ENCODE measurements at places on chromosomes 6 and 20.

DNA sequence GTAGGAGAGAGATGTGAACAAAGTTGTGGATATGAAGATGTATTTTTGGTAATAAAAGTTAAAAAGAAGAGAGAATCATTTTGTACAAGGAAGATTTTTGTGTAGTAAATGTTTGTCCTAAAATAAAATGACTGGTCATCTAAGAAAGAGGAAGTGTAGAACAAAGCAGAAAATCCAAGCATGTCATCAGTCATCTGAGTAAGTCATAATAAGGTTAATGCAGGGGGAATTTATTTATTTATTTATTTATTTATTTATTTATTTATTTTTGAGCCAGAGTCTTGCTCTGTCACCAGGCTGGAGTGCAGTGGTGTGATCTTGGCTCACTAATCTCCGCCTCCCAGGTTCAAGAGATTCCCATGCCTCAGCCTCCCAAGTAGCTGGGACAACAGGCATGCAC, 15.7 kb upstream of the CGA start:
- no peak for DNase-seq

- no peak for DNase-seq
Measured at GRCh38 chr6:117464700-117465099, 17.8 kb upstream of the DCBLD1 start.

DNA sequence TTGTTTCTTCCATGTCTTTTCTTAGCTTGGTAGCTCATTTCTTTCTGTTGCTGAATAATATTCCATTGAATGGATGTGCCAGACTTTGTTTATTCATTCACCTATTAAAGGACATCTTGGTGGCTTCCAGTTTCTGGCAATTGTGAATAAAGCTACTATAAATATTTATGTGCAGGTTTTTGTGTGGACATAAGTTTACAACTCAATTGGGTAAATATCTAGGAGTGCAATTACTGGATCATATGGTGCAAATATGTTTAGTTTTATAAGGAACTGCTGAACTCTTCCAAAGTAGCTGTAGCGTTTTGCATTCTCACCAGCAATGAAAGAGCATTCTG, 16.8 kb upstream of the SDCBP2 start:
- DNase-seq = no peak

DNA sequence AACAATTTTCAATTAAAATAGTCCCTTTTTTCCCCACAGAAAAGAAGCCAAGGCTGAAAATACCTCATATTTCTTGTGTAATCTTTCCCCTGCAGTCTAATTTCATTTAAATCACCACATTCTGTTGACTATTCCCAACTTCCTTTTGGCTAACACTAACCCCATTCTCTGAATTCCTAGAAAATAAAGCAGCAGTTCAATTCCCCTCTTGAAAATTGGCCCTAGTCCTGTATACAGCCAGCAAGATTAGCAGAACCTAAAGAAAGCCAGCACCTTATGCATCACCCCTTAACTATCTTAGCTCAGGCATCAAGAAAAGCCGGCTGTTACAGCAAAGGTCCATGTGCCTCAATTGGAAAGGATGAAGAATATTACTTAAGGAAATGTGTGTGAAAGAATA, 69.7 kb downstream of the MDN1 start:
- no peak for DNase-seq

DNA sequence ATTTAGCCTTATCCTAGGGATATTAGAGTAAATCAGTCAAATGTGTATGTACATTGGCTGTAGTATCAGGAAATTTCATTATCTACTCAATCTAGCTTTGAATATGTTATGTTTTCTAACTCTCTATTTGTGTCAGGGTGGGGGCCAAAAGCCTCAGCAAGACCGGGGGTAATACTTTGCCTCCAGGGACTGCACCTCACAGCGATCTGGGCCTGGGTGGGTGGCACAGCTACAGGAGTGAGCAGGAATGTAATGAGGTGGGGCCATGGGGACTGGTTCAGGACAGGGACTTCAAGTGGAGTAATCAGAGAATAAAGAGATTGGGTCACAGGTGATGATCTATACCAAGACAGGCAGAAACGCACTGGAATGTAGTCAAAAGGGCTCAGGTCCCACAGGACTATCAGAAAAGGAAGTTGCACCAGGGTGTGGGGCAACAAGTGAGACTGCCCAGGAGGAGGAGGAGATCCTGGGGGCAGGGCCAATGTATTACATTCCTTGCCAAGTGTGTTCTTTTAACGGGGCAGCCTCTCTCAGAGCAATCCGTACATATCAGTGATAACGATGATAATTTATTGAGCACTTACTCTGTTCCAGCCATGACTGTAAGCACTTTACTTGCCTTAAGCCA, 54.0 kb downstream of the PIGU start:
- DNase-seq = no peak

GRCh38 chr6:21190701-21191100, 402.9 kb upstream of the SOX4 start:
- DNase-seq = no peak

- no peak for DNase-seq
Measured at GRCh38 chr20:23526850-23527249, 35.9 kb downstream of the CST8 start.

DNA sequence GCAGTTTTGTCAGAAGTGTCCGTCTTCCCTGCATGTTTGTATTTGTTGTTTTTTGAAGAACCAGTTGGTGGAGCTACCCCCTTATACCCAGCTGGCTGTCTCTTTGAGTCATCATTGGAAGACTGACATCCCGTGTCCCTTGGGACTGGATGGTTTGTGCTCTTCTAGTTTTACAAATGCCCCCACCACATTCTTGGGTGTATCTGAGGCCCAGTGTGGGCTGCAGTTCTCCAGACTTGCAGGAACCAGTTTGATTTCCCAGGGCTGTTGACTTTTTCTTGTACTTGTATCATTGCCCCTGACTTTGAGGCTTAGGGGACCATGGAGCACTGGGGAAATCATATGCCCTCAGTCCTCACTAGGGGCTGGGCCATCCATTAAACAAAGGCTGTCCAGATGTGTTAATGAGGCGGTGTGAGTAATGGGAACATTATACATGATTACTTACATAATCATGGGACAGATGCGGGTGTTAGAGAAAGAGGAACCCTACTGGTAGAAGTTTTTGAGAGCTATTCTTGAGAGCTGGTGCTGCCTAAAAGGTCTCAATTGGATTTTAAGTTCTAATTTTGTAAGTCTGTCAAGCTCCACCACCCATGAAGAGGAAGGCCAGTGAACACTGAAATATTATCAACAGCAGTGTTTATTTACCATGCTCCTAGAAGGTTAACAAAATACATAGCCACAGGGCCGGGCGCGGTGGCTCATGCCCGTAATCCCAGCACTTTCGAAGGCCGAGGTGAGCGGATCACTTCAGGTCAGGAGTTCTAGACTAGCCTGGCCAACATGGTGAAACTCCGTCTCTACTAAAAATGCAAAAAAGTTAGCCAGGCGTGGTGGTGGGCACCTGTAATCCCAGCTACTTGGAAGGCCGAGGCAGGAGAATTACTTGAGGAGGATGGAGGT, 8.5 kb downstream of the JARID2 start:
- no peak for DNase-seq

- no peak for DNase-seq
Measured at GRCh38 chr6:3323148-3323547, 64.4 kb downstream of the PSMG4 start.

DNA sequence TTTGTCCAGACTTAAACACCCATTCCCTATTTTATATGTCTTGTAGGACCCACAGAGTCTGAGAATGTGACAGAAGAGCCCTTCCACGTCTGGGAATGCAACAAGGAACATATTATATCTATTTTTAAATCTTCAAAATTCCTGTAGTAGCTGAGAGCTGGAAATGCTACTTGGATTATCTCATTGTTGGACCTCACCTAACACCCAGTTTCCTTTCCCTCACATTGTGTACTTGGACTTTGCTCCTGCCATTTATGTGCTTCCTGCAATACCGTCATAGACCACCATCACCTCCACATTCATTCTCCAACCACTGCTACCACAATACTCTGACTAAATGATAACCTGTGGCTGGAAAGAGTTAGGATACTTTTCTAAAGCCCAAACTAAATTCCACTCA, 335.4 kb downstream of the COL12A1 start:
- no peak for DNase-seq

- DNase-seq = no peak
Measured at GRCh38 chr6:5968817-5969734, 37.6 kb downstream of the NRN1 start.

DNA sequence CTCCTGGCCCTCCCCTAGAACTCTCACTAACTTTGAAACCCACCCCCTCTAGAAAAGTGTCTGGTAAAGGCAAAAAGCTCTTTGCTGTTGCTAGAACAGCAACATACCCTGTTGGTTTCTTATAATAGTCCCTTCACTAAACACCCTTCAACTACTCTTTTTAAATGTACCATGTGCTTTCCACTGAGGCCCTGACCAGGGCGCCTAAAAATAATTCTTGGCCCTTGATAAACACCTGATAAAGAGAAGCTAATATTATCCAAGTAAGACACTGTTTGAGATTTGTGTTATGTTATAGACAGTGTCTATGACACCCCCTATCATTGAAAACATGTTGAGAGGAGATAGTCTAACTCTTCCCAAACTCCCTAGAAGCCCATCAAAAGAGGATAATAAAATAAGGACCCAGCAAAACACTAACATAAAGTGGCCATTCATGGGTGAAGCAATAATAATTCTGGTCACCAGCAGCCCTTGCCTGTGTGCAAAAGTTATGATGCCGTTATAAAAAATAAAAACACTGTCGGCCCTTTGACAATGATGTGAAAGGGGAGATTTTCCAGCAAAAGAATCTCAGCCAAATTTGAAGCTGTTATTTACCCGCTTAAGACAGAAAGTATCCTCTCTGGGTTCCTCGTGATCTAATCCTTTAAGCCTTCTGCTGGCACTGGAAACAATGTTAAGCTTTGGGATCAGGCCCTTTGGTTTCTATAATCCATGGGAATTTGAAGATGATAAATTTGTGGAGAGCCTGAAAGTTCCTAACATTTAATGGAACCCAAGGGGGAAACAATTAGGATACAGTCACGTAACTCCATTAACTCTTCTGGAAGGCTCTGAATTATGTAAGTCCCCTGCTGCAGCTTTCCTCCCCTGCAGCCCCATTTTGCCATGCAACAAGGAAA, 122.6 kb upstream of the PLCB4 start:
- no peak for DNase-seq

DNA sequence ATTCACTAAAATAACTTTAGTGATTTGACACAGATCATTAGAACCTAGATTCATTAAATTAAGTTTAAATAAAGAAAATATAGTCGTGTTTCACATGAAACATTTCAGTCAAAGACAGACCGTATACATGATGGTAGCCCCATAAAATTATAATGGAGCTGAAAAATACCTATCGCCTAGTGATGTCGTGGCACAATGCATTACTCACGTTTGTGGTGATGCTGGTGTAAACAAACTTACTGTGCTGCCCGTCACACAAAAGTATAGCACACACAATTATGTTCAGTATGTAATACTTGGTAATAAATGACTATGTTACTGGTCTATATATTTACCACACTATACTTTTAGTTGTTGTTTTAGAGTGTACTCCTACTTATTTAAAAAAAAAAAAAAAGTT, 17.3 kb downstream of the DST start:
- no peak for DNase-seq

- no peak for DNase-seq
Measured at GRCh38 chr6:18488526-18489270, 101.5 kb downstream of the RNF144B start.

DNA sequence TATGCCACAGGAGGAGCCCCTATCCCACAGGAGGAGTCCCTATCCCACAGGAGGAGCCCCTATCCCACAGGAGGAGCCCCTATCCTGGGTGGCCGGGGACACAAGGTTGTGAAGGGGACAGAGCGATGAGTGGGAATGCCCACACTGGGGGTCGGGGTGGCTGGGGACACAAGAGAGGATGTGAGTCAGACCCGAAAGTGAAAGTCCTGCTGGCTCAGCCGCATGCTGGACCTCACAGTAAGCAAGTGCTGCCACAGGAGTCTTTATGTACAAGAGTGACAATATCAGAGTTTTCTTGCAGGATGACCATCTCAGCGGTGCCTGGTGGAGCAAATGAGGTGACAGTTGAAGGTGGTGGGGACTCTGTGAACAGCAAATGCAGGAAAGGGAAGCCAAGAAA, 93.7 kb downstream of the PSMB1 start:
- DNase-seq = no peak

DNA sequence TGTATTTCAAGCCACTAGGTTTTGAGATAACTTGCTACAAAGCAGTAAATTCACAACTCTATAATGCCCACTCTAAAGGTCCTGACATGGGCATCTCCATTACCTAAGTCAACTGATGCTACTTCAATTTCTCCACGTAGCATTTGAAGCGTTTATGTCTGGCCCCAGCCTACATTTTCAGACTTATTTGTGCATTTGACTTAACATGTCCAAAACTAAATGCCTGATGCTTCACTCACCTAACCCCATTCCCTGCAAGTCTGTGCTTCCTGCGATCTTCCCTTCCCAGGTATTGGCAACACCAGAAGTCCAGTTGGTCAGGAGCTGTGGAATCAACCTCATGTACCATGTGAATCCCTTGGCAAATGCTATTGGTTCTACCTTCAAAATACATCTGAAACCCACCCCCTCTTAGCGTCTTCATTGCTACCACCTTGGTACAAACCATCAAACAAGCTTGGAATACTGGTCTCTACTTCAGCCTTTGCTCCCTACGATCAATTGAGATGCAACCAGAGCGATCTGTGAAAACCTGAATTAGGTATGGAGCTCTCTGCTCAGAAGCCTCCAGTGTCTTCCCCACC, 12.8 kb upstream of the ZNFX1 start:
- no peak for DNase-seq

DNA sequence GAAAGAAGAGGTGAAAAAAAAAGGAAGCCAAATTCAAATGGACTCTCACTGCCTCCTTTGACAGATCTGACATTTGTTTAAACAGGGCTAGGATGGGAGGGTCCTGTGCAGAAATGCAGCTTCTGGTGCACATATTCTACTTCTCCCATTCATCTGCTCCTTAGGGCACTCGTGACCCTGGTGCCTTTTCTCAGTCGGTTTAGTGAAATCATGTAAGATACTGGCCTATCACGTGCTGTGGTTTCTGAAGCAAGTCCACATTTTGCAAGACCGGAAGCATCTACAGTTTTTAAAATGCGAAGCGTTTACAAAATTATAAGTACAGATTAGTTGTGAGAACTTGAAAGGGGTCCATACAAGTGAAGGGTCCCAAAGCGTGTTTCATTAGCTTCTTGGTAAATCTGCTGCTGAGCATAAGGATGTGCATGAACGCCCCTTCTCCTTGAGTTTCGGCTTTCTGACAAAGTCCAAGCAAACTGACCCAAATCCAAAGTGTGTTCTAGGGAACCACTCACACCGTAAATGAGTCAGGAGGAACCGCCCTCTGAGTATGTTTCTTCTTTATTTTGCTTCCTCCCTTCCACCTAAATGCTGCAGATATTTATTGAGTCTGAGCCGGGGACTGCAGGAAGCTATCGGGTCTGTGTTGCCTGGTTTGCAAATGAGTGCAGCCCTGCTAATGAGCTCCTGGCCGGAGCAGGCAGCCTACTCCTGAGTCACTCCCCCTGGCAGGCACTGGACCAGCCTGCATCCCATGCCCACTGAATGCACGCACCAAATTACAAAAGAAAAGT, 323.8 kb upstream of the JARID2 start:
- DNase-seq = no peak

Measured in stimulated activated CD8-positive, alpha-beta memory T cell treated with anti-CD3 and anti-CD28 coated beads, Interleukin-4, amount 100 ng/mL, for 1 hour (primary cell).